AML-193 (cell line): ENCODE measurements at places on chromosomes 2 and 18.

- DNase-seq = no peak
Measured at GRCh38 chr2:229417916-229418315, 146.8 kb upstream of the PID1 start.

GRCh38 chr18:58175122-58175785, 131.2 kb downstream of the NEDD4L start:
- DNase-seq = no peak

- DNase-seq = no peak
Measured at GRCh38 chr2:27710640-27711430, 47.1 kb downstream of the SLC4A1AP start.

DNA sequence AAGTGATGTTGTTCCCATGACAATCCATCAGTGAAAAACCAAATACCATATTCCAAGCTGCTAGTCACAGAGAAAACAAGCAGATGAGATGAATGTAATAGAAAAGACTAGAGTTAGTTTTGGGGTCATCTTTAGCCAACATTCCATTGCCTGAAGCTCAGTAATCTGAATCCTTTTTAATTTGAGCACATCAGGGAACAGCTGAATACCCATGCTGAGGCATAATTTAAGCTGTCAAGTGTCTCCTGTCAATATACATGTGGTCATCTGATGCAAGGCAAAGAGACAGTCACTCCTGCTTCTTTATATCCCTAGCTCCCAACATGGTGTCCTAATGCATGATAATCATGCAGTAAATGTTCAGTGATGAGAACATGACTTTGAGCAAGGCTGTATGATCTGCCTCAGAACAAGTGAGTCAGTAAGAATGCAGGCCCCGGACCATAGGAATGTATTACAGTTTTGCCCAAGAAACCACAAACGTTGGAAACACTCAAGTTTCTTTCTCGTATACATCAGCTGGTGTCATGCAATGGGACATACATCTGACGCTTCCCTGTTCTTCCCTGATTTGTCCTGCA, 48.0 kb downstream of the CDK15 start:
- DNase-seq = no peak

GRCh38 chr18:63203497-63203896, 116.1 kb downstream of the BCL2 start:
- no peak for DNase-seq

DNA sequence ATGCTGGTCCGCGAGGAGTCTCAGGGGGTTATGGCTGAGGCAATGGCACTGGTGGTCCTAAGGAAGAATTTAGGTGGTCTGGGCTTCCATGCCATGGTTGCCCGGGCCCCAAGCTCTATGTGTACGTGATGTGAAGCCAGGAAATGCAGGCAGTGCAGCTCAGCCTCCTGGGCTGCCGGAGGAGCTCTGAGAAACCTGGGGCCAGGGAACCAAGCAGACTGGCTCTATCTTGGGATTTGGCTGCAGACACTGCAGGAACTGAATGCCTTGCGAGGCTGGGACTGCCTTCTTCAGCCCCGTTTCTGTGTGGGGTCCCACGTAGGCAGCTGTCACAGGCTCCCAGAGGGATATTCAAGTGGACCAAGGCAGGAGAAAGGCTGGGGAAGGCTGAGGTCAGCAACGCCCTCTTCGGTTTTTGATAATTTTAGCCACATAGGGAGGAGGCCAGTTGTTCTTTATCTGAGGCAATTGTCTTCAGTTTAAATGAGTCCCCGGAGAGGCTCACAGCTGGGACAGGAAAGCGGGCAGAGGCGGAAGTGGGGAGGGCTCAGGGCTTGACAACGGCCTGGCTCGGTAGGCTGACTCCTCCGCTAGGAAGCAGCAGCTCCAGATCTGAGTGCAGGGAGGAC, 77.7 kb downstream of the RHOB start:
- DNase-seq = no peak

DNA sequence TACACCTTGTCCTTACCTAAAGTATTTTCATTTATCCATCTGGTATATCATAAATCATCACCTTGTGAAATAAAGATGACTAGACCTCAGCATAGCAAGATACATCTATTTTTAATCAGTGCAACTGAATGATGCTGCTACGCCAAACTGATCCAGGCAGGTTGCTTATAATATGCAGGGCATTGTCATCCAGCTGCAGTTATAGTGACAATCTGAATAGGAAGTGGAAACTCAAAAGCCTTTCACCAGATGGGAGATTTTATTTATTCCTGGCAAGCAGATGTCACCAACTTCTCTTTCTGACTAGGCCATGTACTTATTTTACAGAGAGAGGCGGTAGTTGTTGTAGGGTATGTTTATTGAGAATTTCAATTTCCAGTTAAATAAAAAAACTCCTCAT, 747.3 kb downstream of the ADCYAP1 start:
- DNase-seq = no peak

DNA sequence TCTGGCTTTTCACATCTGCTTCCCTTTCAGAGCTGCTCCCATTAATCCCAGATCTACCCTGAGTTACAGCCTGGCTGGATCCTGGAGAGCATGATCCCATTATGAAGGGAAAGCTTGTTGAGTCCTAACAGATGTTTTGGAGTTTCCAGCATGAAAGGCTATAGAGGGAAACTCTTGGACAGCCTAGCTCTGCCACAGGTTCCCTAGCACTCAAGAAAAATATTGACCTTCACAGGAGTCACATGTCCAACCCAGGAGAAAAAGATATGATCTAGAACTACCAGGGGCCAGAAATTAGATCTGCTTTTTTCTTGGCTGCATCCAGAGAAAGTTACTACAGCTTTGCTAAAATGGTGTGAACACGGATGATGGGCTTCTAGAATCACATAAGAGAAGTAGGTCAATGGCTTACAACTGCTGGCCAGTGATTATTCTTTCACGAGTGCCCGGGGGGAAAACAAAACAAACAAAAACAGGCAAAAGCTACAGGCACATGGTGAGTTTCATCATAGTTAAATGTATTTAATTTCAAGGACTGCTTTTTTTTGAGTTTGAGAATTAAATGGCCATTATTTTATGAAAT, 15.9 kb downstream of the CCDC93 start:
- DNase-seq = no peak

DNA sequence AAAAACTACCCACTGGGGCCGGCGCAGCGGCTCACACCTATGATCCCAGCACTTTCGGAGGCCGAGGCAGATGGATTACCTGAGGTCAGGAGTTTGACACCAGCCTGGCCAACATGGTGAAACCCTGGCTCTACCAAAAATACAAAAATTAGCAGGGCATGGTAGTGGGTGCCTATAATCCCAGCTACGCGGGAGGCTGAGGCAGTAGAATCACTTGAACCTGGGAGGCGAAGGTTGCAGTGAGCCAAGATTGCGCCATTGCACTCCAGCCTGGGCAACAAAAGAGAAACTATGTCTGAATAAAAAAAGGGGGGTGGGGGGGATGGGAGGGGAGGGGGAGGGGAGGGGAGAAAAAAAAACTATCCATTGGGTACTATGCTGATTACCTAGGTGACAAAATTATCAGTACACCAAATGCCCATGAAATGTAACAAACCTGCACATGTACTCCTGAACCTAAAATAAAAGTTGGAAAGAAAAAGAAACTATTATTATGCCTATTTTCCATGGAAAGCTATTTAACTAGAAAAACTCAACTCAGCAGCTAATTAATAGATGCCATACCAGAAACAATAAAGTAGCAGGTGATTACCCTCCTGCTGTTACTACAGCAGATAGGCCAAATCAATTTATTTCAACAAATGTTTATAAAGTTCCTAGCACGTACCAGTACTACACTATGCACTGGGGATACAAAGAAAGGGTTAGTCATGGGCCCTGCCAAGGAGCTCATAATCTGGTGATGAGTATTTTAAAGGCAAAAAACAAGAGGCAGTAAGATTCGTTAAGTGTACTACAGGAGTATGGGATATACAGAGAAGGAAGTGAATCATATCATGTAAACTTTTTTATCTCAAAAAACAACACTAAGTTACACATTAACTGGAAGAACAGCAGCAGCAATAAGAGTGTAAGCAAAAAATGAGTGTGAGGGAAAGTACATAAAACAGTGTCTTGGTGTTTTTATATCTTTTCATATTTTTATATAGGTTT, 112.8 kb upstream of the SLC39A10 start:
- DNase-seq = no peak

DNA sequence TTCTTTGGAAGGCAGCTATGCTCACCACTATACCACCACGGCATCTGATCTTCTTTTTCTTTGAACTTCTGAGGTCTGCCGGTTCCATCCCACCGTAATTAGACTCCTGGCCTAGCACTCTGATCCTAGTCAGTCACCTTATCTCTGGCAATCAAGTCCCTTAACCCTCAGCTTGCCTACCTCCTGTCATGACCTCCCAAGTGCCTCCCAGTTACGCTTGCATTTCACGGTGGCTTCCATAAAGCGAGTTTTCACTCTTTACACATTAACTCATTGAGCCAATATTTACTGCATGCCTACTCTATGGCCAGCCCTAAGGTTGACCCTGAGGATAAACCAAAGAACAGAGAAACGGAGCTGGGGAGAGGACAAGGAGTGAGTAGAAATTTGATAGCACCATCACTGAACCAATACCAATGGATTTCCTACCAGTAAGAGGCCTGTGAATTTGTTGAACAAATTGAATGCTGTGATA, 37.8 kb upstream of the TMEM182 start:
- DNase-seq = no peak

DNA sequence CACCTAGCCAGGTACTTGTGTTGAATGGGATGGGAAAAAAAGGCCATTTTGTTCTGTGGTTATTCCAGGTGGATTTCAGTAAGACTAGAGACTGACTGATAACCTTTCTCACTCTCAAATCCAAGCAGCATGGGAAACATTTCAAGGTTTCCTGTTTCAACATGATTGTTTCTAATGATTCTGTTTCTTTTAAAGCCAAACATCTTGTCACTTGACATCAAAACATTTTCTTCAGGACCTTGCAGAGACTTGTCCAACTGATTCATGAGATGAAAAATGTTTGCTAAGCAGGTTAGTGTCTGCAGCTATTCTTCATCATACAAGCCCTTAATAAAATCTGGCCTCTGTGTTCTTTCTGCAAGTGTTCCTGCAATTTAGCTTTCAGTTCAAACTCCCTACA, 456.5 kb upstream of the CWC22 start:
- DNase-seq = no peak

DNA sequence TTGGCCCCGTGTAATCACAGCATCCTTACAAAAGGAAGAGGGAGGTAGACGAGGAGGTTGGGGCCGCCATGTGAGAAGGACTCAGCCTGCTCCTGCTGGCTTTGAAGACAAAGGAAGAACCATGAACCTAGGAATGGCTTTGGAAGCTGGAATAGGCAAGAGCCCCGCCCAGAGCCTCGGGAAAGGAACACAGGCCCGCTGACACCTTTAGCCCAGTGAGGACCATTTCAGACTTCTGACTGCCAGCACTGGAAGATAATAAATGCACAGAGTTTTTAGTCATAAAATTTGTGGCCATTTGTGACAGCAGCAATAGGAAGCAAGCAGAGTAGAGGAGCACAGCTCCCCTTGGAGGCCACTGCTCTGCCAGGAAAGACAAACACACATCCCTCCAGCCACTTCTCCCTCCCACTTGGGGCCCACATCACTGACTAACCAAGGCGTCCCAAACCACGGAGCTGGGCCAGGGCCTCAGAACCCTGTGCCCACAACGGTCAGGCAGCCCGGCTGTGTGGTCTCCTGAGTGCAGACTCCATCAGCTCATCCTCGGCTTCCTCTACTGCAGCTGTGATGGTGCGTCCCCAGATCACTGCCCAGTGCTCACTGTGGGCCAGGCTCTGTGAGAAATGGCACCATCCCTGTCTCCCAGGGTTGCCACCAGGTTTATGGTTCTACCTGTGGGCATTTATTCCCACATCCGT, 39.7 kb downstream of the TFCP2L1 start:
- DNase-seq = no peak

- DNase-seq = no peak
Measured at GRCh38 chr18:42977982-42978637, 137.4 kb downstream of the RIT2 start.

DNA sequence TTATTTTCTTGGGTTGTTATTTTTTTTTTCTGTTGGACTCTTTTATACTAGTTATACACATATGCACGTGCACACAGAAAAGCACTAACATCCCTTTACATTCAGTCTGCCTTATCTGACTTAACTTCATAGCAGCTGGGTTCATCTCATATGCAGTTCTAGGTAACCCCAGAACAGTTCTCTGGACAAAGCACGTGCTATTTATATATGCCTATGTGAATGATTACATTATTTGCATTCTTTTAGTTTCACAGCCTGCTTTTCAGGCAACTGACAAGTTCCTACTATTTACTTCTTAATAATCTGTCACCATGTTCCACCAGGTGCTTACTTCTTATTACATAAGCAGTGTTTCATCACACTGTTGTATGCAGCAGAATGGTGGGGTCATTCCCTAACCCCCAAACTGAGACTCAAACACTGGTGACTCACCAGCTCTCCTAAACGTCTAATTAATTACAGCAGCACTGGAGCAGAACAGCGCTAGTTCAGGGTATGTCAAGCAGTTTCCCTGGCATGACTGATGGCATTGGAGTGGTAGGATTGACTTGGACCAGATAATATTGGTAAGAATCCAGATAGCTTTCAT, 372.8 kb downstream of the CLIP4 start:
- no peak for DNase-seq

DNA sequence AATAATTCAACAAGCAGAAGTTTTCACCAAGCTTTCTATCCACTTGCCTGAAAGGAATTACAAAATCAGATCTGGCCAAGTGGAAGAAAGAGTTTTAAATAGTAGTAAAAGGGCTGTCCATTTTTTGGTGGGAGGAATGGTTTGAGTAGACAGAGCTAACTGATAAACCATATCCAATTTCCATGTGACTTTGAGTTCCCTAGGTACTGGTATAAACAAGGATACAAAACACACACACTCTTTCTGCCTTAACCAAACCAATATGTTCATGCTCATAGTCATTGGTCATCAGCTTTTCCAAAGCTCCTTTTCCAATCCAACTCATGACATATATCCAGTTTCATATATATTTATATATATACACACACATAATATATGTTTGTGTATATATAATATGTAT, 49.5 kb upstream of the REL start:
- no peak for DNase-seq

DNA sequence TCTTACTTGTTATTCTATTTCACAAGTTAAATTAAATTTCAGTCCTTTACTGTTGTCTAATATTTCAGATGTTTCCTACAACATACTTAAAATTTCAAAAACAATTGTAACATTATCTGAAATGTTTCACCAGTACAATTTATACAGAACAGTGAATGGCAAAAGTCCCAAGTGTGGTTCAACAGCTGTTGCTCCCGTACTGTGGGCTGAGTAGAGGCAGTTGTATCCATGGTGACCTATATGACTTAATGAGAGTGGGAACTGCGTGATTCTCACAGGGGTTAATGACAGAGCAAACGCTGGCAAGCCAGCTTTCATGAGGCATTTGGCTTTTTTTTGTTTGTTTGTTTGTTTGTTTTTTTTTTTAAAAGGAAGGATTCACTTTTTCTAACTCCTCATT, 5.3 kb upstream of the PLCL1 start:
- DNase-seq = no peak

DNA sequence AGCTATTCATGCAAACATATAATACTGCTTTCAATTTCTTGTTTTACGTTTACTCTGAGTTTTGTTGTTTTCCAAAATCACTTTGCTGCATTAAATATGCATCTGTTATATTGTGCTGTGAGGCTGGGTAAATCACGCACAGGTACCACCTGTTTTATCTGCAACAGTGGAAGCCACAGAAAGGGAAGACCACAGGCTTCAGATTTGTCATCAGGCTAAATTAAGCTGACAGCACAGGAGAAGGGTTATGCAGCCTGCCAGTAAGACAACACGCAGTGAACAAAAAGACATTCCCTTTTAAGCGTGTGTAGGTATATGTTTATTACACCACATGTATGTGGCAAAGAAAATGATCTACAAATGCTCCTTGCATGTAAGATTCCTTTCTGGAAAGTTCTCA, 38.2 kb downstream of the ZNF516 start:
- no peak for DNase-seq
